ENCODE measurements at places on chromosomes 6 and 20. TPM values are rescaled to one million over a fixed set of nuclear protein-coding genes. Genes with fewer than 3 reads are reported as not detected.

- no peaks in the 10 kb centered on the region for H3K36me3 ChIP-seq
- no peak overlapping the region for H3K27ac ChIP-seq
- no peak for DNase-seq
- peaks cover 3% of the 10 kb centered on the region for H3K4me1 ChIP-seq
Observed at GRCh38 chr6:132405143-132405915, 4.1 kb upstream of the MOXD1 start.

DNA sequence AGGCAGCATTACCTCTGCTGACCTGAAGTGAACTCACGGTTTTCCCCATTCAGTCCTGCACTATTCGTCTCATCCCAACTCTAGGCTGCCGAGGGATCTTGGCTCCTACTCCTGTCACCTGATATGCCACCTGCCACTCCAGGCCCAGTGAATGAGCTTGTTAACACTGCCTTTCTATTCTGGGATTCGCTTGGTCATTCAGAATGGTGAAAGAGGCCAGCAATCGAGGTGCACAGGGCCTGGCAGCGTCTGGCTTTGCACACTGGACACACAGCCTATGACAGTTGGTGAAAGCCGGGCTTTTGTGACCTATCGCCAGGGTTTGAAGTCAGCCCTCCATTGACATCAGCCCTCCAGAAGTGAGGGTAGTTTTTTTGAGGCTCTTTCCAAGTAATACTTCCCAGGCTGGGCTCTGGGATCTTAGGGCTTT, 59.3 kb upstream of the MYL9 start:
- no peaks in the 10 kb centered on the region for H3K27me3 ChIP-seq
- H3K4me1 ChIP-seq, result peaks cover 4% of the 10 kb centered on the region
- no peak for DNase-seq

DNA sequence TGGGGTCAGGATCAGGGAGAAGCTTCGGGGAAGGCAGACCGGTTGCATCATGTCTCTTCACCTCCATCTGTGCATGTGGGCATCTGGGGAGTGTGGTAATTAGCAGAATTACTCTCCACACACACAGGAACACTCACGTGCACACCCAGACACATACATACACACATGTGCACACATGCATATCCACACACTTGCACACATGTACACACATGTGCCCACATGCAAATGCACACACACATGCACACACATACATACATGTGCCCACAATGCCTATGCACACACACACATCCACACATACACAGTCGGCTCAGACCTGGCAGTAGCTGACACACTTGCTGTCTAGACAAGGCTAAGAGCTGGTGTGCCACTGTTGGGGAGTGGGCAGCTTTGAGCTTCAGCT, 212.3 kb upstream of the PMEPA1 start:
- H3K4me1 ChIP-seq, result no peaks in the 10 kb centered on the region
- H3K36me3 ChIP-seq, result no peaks in the 10 kb centered on the region
- no peak for DNase-seq
- H3K4me3 ChIP-seq, result no peak overlapping the region
- H3K27me3 ChIP-seq, result no peaks in the 10 kb centered on the region
- peak overlapping the region; percentile 98 for H3K27ac ChIP-seq

BCAS1 gene
- not detected for total RNA-seq

GRCh38 chr6:118930680-118931079, 4.3 kb downstream of the MCM9 start:
- H3K4me3 ChIP-seq, result no peak overlapping the region
- no peaks in the 10 kb centered on the region for H3K4me1 ChIP-seq
- H3K27ac ChIP-seq, result no peak overlapping the region
- H3K36me3 ChIP-seq, result peaks cover 58% of the 10 kb centered on the region

OTOR gene
- not detected for total RNA-seq

SAPCD1 gene
- 9.5 TPM for total RNA-seq

GRCh38 chr6:99871641-99872040, 122.4 kb downstream of the MCHR2 start:
- DNase-seq, result no peak
- H3K27me3 ChIP-seq, result peaks cover 9% of the 10 kb centered on the region
- no peaks in the 10 kb centered on the region for H3K4me1 ChIP-seq
- no peaks in the 10 kb centered on the region for H3K36me3 ChIP-seq
- H3K4me3 ChIP-seq, result no peak overlapping the region
- H3K27ac ChIP-seq, result no peak overlapping the region

- H3K36me3 ChIP-seq, result no peaks in the 10 kb centered on the region
- H3K27ac ChIP-seq, result no peak overlapping the region
- no peaks in the 10 kb centered on the region for H3K27me3 ChIP-seq
- peaks cover 2% of the 10 kb centered on the region for H3K4me1 ChIP-seq
- no peak overlapping the region for H3K4me3 ChIP-seq
Observed at GRCh38 chr6:81722506-81723223, 29.8 kb downstream of the TENT5A start.

DNA sequence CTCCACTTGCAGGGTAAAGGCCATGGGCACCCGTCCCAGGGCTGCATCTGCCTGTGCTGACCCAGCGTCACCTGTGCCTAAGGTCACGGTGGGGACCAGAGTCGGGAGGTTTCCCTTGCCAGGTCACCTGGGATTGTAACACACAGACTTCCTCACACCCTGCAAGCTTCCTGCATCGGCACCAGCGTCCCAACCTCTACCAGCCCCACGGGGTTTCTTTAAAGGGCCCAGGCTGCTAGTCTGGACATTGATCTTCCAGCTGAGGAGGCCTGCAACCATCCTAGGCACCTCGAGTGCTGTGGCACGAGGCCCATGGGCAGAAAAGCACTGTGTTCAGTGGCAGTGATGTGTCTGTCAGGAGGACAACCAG, 12.6 kb downstream of the ACSS1 start:
- H3K4me1 ChIP-seq, result no peaks in the 10 kb centered on the region
- H3K27me3 ChIP-seq, result peaks cover 28% of the 10 kb centered on the region
- H3K27ac ChIP-seq, result no peak overlapping the region
- H3K4me3 ChIP-seq, result no peak overlapping the region
- no peak for DNase-seq
- no peaks in the 10 kb centered on the region for H3K36me3 ChIP-seq

DNA sequence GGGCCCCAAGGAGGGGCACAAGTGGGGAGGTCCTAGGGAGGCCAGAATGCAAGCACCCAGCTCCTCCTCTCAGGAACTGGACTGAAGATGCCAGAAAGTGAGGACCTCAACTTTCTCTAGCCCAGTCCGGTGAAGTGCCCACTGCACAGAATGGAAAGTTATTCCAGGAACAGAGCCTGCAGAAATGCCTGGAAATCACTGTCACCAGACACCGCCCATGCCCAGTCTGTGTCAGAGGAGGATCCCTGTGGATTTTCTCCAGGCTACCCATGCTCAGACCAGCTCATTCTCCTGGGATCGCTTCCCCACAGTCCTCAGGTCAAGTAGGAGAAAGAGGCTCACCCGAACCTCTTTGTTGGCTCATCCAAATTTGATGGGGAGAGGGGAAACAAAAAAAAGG, 6.5 kb downstream of the PRPH2 start:
- H3K4me1 ChIP-seq, result peaks cover 2% of the 10 kb centered on the region
- H3K27ac ChIP-seq, result no peak overlapping the region

GRCh38 chr6:56356426-56356825, 109.0 kb upstream of the COL21A1 start:
- DNase-seq, result no peak
- H3K4me3 ChIP-seq, result no peak overlapping the region
- H3K4me1 ChIP-seq, result no peaks in the 10 kb centered on the region
- H3K27ac ChIP-seq, result no peak overlapping the region

PLCB4 gene
- 14.4 TPM for total RNA-seq

DNA sequence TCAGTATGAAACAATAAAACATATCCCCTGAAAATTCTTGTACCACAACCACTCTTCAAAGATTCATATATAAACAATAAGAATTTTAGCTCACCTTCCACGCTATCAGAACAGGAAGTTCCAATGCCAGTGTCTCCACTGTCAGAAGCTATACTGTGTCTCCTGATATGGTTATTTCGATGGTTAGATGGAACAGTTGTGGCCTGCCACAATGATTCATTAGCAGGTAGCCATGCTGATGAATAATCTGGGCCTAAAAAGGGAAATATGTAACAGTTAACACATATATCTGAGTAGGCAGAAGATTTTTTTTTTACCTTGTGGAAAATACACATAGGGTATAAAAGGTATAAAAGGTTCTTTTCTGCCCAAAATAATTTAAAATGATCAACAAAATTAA, 19.0 kb downstream of the CEP85L start:
- no peak for DNase-seq
- no peaks in the 10 kb centered on the region for H3K27me3 ChIP-seq
- H3K36me3 ChIP-seq, result no peaks in the 10 kb centered on the region
- no peak overlapping the region for H3K27ac ChIP-seq

DNA sequence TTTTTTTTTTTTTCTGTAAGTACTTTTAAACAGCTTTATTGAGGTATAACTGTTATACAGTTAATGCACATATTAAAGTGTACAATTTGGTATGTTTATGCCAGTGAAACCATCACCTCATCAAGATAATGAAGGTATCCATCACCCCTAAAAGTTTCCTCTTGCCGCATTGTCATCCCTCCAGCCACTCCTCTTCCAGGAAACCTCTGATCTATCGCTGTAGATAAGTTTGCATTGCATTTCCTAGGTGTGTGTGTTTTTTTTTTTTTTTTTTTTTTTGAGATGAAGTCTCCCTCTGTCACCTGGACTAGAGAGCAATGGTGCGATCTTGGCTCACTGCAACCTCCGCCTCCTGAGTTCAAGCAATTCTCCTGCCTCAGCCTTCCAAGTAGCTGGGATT, 3.1 kb downstream of the SLX4IP start:
- H3K27me3 ChIP-seq, result no peaks in the 10 kb centered on the region
- H3K36me3 ChIP-seq, result no peaks in the 10 kb centered on the region
- H3K4me3 ChIP-seq, result no peak overlapping the region
- no peak overlapping the region for H3K27ac ChIP-seq
- H3K4me1 ChIP-seq, result no peaks in the 10 kb centered on the region

SRMS gene
- total RNA-seq, result not detected

GRCh38 chr20:62339647-62340062, 27.5 kb downstream of the LAMA5 start:
- no peak overlapping the region for H3K4me3 ChIP-seq
- peaks cover 78% of the 10 kb centered on the region for H3K36me3 ChIP-seq
- H3K27ac ChIP-seq, result no peak overlapping the region
- no peaks in the 10 kb centered on the region for H3K27me3 ChIP-seq

DNA sequence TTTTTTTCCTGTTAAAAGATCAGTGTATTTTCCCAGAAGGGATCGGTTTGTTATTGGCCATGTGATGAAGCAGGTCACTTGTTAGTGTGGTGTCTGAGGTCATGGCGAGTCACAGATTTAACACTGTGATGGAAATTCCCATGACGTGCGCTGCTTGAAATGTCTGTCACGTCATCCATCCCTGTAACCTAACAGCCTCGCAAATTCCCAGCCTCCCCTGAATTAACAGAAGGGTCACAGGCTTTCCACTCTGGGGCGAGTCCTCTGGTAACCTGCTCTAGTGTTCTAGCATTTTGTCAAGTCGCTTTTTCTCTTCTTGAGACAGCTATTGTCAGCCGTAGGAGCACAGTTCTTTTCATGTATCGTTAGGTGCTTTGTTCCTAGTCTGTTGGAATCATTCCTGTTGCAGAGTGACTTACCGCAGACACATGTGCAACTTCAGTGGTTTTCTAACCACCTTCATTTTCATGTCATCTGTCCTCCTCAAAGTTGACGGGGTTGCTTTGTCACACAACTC, 137.2 kb downstream of the MAP3K4 start:
- DNase-seq, result no peak
- no peak overlapping the region for H3K27ac ChIP-seq
- no peaks in the 10 kb centered on the region for H3K4me1 ChIP-seq
- H3K36me3 ChIP-seq, result peaks cover 89% of the 10 kb centered on the region

- H3K36me3 ChIP-seq, result no peaks in the 10 kb centered on the region
- H3K27ac ChIP-seq, result no peak overlapping the region
- DNase-seq, result no peak
- no peaks in the 10 kb centered on the region for H3K27me3 ChIP-seq
Observed at GRCh38 chr6:90863043-90863442, 276.2 kb upstream of the MAP3K7 start.

DNA sequence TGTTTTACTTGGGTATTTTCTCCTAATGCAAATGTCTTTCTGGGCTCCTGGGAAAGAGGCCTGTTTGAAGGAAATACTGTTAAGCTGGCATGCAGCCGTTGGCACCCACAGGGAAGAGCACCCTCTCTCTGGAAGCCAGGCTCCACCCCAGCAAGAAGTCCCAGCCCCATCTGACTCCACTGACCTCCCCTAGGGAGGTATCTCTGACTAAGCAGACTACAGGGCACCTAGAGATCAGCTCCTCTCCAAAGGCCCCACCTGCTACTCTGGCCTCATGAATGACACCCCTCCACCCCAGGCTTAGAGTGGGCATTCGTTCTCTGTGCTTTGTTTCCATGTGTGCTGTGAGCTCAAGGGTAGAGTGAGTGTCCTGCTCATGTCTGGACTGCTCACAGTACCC, 6.4 kb upstream of the MDGA1 start:
- peaks cover 83% of the 10 kb centered on the region for H3K27me3 ChIP-seq
- DNase-seq, result no peak
- H3K36me3 ChIP-seq, result no peaks in the 10 kb centered on the region
- no peak overlapping the region for H3K27ac ChIP-seq
- H3K4me3 ChIP-seq, result no peak overlapping the region
- no peaks in the 10 kb centered on the region for H3K4me1 ChIP-seq

DNA sequence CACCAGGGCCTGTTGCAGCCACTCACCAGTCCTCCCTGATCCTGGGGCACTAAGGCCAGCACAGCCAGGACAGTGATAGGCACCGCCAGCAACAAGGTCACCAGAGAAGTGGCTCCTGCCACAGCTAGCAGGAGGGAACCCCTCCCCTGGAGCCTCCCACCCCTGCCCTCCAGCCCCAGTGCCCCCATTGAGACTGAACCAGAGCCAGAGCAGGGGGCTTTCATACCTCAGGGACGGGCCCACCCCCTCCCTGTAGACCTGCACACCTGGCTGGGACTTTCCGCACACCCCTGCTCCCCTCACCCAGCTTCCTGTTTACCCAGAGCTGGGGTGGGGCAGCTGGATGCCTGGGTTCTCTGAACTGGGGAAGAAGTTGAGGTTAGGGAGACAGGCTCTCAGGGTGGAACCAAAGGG, at the start of gene LTB:
Gene LTB (minus strand): TSS at position 195 of the 414 bp plus-strand sequence. CDS start 7 bp downstream, at position 188.
- H3K27me3 ChIP-seq, result peaks cover 5% of the 10 kb centered on the region
- H3K4me3 ChIP-seq, result peak within 1 kb of the TSS; percentile 94
- no peak for DNase-seq
- no peak within 1 kb of the TSS for H3K27ac ChIP-seq

- no peaks in the 10 kb centered on the region for H3K27me3 ChIP-seq
- no peaks in the 10 kb centered on the region for H3K4me1 ChIP-seq
- no peak for DNase-seq
- no peak overlapping the region for H3K4me3 ChIP-seq
- no peaks in the 10 kb centered on the region for H3K36me3 ChIP-seq
Observed at GRCh38 chr6:13935190-13935880, 10.6 kb downstream of the RNF182 start.

GRCh38 chr20:47620808-47621805, 119.4 kb downstream of the NCOA3 start:
- H3K36me3 ChIP-seq, result peaks cover 28% of the 10 kb centered on the region
- no peak for DNase-seq
- no peaks in the 10 kb centered on the region for H3K4me1 ChIP-seq
- no peak overlapping the region for H3K27ac ChIP-seq
- H3K27me3 ChIP-seq, result no peaks in the 10 kb centered on the region

Measured in endodermal cell (in vitro differentiated cells).